ENCODE measurements at places on chromosomes 4 and X.

GRCh38 chr4:185344743-185345538 is 50.8 kb downstream of the LRP2BP start:
- no peak for DNase-seq

DNA sequence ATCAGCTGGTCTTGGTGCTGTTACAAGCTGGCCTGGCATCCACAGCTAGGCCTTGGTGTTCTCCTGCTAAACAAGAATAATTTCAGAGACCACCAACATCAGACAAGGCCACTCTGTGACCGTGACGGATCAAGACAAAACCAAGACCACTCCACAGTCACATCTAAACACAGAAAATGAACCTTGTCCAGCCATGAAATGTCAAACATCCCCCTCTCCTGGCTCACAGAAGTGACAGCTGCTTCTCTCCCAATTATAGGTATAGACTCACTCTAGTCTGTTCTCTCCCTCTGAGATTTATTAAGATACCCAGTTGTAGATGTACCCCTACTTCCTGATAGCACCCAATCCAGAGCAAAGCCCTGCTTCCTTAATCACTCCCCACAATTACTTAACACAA is 40.4 kb downstream of the EFHC2 start:
- DNase-seq: peak; percentile 10

GRCh38 chr4:16031546-16032395 is 52.1 kb downstream of the PROM1 start:
- DNase-seq: no peak

GRCh38 chr4:170089668-170090351 is at the start of gene AADAT:
TSS of gene AADAT (minus strand) at chr4:170089956. CDS start at chr4:170089690, 266 bp downstream.
- DNase-seq: peak; percentile 95

DNA sequence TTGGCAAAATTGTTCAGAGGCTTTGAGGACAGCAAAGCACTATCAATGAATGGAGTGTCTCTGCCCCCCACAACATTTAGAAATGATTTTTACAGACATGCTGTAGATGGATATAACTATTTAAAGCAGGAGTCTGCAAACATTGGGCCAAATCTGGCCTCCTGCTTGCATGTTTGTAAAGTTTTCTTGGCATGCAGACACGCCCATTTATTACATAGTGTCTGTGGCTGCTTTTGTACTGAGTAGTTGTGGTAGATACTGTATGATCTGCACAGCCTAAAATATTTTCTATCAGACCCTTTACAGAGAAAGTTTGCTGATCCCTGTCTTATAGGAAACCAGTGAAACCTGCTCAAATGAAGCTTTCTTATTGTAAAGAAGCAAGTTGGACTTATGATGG is 45.5 kb upstream of the PHEX start:
- no peak for DNase-seq

GRCh38 chr4:76194325-76194724 is 19.3 kb downstream of the SCARB2 start:
- no peak for DNase-seq

GRCh38 chr4:20251796-20252655 is at the start of gene SLIT2:
TSS of gene SLIT2 (plus strand) at chr4:20251905. CDS start at chr4:20253816, 1,911 bp downstream.
- peak; percentile 98 for DNase-seq

DNA sequence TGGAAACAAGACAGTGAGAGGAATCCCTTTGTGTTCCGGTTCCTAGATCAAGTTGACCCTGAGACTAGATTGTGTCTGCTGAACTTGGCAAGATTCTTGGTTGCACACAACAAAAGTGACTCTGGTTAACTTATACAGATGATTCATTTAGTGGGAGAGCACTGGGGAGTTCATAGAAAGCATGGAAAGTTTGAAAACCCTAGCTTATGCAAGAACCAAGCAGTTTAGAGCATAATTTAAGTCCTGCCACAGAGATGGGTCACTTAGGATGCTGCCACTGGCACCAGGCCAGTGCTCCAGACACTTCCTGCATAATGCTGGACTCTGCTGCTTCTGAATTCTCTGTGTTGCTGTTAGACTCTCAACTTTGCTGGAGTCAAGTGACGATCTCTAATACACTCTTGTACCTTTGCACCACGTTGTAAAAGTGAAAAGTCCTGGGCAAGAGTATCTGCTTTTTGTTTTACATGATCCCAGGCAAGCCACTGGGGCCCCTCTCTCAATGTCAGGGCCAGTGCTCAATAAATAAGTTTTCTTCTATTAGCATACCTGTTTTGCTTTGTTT is 12.7 kb upstream of the DCUN1D4 start:
- no peak for DNase-seq

- DNase-seq: no peak
Measured at GRCh38 chrX:94455782-94456181, 781.8 kb downstream of the FAM133A start.

DNA sequence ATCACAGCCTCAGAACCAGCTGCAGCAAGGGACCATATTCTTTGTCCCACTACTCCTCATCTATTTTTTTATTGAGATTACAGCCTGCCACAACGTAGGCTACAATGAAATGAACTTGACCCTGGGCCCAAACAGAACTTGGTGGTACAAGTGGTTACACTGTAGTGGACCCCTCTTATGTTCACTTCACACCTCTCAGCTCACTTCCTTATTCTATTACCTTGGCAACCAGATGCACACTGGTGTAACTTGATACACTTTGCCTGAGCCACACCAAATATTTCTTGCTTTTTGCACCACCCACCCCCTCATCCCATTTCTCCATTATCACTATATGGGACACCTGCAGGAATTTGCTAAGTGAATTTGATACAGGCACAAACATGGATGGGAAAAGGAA is 105.8 kb downstream of the CXCL13 start:
- no peak for DNase-seq

GRCh38 chr4:103934178-103934789 is 214.5 kb upstream of the TACR3 start:
- DNase-seq: no peak

GRCh38 chrX:2928583-2929434 is at the start of gene ARSD:
TSS of gene ARSD (minus strand) at chrX:2929339. CDS start at chrX:2929275, 64 bp downstream.
- peak; percentile 63 for DNase-seq

GRCh38 chrX:17750436-17750835 is 13.1 kb downstream of the SCML1 start:
- DNase-seq: no peak

DNA sequence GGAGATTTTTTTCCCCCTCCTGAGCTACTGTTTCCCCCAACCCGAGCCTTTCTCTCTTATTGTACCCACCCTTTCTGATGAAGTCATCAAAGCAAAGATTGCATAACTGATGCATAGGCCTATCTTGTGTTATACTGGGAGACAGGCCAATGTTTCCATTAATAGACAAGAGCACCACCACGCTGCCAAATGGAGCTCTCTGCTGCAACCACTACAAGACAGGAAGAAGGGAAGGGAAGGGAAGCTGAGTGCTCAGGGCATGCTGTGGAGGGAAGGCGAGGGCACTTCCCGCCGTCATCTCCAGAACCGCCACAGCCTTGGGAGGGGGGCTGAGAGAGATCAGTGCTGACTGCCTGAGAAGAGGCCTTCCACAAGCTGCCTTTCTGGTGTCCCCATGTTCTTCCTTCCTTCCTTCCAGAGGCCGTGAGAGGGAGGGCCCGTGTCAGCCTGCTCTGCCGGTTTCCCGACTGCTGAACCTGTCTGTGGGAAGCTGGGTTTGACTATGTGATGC is 75.0 kb downstream of the MGST2 start:
- peak; percentile 50 for DNase-seq

DNA sequence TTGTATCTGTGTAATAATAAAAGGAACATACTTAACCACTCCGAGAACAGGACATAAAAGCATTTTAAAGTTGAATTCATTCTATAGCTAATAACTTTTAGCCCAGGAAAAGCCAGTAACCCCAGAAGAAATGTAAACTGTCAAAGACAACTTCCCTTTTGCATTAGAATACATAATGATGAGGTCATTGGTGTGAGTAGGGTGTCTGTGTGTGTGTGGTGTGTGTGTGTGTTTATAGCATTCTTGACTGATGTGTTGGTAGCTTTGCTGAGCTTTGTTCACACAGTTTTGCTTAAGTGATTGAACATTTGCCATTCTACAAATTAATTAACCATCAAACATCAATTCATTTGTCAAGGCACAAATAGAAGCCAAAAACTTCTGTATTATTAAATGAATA is 559.6 kb downstream of the ARAP2 start:
- DNase-seq: no peak

DNA sequence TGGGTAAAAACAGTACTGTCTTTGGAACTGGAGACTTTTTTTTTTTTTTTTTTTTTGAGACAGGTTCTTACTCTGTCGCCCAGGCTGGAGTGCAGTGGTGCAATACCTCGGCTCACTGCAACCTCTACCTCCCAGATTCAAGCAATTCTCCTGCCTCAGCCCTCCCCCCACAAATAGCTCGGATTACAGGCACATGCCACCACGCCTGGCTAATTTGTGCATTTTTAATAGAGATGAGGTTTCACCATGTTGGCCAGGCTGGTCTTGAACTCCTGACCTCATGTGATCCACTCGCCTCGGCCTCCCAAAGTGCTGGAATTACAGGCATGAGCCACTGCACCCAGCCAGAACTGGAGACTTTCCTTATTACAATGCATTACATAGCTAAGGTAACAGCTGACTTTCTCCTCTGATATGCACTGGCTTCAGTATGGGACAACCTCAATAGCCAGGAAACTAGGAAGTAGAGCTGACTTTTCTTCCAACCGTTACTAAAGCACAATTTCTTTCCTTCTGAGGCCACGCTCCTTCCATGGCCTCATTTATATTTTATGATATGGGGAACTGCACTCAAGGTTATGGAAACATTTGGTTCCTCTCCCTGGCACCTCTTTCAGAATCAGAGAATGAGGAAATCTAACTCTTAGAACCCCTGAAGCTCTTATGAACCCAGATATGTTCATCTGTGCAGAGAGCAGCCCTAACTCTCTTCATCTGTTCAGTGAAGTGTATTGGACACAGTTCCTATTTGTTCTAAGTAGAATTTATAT is 53.5 kb upstream of the FAM9B start:
- DNase-seq: no peak

DNA sequence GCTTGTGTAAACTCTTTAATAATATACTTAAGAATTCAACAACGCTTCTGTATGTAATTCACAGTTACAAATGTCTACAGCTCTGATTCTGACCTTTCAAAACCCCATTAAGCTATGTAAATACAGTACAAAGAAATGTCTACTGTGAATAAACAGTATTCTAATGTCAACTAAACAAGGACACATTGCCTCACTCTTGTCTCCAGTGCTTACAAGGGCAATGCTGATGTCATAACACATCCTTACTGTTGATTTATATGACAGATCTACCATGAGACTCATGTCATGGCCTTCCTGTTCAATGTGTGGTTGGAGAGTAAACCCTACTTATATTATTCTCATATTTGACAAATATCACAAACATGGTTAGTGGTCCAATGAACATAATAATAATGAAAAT is 256.1 kb upstream of the ADGRL3 start:
- no peak for DNase-seq

DNA sequence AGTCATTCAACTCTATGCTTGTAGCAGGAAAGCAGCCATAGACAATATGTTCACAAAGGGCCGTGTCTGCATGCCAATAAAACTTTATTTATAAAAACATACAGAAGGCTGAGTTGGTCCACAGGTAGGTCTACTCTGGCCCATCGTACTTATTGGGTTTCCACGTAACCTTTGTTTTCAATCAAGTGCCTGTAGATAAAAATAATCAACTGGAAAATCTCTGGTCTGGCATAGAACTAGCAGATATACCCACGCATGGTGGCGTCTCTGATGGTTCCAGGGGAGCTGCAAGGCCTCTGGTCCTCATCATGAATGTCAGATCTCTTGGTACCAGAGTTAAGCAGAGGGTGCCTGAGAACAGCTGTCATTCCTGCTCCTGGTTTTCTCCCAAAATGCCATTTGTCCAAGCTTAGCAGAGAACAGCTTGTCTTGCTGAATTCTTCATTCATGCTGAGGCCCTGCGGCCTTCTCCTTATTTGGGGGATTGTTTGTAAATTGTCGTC is 31.4 kb upstream of the JAKMIP1 start:
- no peak for DNase-seq

DNA sequence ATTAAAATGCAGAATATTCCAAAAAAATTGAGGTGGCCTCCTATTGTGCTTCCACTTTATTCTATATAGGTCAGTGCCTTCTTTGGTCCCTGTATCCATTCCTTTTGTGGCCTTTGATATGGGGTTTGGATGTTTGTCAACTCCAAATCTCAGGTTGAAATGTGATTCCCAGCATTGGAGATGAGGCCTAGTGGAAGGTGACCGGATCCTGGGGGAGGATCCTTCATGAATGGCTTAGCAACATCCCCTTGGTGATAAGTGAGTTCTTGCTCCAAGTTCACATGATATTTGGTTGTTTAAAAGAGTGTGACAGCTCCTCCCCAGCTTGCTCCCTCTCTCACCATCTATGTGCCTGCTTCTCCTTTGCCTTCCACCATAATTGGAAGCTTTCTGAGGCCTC is 380.6 kb downstream of the INPP4B start:
- DNase-seq: no peak

DNA sequence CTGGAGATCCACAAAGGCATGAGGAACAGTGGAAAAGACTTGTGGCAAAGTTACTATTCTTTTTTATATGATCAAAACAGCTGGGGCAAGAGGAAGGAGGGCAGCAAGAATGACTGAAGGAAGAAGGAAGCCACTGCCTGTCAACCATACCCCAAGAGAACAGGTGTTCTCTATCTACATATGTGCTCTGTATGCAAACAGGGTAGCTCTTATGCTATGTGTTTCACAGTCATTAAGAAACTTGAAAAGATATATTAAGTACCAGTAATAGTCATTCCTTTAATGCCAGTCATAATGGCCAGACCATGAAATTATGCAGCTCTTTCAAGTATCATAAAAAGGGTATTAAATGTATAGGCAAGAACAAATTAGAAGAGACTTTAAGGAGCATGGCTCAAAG is 363.9 kb downstream of the KLHL13 start:
- no peak for DNase-seq

- no peak for DNase-seq
Measured at GRCh38 chr4:147550626-147551246, 66.5 kb upstream of the TMEM184C start.

- DNase-seq: no peak
Measured at GRCh38 chr4:183522821-183523220, 18.0 kb downstream of the ING2 start.

DNA sequence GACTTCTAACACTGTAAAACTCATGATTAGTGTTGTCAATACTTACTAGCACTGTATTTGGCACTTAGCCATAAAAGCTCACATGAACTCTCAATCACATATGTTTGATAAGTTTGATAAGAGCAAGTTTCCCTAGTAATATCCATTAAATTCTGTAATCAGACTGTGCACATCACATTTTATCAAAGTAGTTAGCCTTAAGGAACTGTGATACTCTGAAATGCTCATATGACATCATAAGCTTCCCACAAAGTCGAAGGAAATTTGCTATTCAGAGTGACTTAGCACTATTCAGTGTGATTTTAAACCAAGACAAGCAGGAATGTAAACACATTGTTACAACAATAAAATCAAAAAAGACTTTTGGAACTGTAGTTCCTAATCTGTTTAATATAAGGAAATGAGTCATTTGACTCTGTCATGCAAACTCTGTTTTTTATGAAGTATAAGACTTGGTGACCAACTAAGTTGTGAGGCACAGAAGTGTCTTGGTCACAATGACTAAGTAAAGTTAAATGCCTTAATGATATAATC is 6.7 kb downstream of the SLC7A11 start:
- no peak for DNase-seq

Measured in HuH-7 (cell line).